ENCODE measurements at places on chromosomes 2 and 18.

DNA sequence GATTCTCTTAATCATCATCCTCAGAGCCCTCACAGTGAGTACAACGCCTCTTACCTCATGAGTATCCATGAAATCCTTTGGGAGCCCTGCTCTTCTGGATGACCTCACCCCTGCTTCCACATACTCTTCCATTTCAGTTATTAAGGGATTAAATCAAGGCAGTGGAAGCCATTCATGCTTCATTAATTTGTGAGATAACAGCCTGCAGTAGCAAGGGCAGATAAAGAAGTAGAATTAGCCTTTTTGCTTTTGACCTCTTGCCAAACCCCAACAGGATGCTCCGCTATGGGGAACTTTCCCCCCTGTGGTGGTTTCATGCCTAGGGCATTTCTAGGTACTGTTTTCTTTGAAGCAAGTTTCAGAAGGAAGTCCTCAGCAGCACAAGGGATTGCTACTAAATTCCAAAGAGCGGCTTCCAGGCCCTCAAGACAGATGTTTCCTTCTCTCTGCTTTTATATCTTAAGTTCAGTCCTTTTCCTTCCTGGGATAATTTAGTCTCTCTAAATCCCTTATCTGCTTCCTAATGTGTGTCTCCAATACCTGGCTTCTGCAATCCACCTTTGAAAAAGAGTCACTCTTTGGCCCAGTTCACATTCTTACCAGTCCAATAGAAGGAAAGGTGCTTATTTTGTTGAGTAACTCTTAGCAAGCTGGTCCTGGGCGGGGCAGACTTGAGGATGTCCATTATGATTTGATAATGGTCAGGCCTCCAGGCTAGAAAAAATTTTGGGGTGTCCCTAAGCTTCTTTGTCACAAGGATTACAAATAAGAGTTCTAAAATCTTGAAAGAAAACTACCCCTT lies 76.9 kb downstream of the MYO1B start:
- DNase-seq = no peak

DNA sequence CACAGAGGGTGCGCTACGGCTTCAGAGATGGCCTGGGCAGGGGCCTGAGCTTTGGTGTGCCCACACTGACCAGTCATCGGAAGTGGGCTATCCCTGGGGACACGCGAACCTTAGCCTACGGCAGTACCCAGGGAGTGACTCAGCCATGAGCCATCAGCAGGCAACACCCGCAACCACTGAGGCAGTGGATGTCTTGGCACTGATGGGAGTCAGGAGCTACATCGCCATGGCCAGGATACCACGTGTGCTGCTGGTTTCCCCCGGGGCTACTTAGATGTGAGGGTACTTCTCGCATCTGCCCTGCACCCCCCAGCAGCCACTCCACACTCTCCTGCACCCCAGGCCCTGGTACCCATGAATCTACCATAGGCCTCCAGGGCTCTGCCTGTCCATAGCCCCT lies 12.8 kb upstream of the HPCAL1 start:
- no peak for DNase-seq

GRCh38 chr18:66078925-66079800 lies 328.4 kb downstream of the CDH7 start:
- no peak for DNase-seq

DNA sequence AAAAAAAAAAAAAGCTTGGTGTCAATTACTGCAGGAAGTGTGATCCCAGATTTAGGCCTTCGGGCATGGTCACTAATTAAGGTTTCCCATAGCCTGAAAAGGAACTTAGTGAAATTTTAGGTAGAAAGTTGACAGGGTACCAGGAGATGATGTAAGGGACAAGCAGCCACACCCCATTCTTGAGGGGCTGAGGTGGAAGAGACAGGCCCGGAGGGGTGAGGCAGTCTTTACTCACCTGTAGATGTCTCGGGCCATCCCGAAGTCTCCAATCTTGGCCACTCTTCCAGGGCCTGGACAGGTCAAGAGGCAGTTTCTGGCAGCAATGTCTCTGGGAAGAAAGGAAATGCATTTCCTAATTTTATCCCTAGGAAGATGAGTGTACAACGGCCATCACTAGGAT lies 94.3 kb downstream of the CLIP4 start:
- DNase-seq = no peak

- DNase-seq = peak; percentile 59
These were observed 12.2 kb downstream of the WNT10A start for GRCh38 chr2:218892693-218893348.
